ENCODE measurements at places on chromosomes 11 and 22.
A peak's percentile ranks its signal among the peaks of the same experiment; 100 is the strongest.

GRCh38 chr11:9600166-9600565, 26.7 kb downstream of the WEE1 start:
- DNase-seq = no peak

DNA sequence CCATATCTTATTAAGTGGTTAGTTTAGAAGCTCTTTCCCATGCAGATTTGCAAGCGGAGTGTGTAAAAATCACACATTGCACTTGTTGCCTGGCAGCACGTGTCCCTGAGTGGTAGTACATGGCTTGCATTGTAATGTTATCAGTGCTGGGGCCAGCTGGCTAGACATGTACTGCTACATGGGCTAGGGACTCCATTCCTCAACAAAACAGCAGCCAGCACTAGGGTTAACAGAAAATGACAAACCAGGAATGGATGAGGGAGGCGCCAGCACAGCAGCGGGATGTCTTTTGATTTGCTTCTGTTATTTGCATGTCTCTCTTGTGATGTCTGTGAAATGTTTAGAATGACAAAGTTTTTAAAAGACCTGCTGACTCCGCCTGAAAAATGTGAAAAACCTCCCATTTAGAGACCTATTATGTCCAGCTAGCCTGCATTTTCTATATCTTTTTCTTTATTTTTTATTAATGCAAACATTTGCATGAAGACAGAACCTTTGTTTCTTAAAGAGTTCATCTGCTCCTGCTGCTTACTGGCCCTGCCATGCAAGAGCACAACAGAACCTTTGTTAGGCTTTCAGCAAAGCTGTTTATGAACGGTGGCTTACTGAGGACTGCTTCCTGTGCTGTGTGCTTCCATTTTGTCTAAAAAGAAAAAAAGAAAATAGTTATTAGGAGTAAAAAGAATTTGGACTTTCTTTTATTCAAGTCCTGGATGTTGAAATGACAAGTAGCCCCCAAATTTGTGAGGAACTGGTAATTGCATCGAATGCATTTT, 40.7 kb downstream of the CSTPP1 start:
- no peak for DNase-seq

GRCh38 chr11:128324051-128324481, 263.3 kb downstream of the ETS1 start:
- peak; percentile 70 for DNase-seq

- DNase-seq = no peak
Observed at GRCh38 chr11:131301306-131301705, 69.1 kb upstream of the NTM start.

DNA sequence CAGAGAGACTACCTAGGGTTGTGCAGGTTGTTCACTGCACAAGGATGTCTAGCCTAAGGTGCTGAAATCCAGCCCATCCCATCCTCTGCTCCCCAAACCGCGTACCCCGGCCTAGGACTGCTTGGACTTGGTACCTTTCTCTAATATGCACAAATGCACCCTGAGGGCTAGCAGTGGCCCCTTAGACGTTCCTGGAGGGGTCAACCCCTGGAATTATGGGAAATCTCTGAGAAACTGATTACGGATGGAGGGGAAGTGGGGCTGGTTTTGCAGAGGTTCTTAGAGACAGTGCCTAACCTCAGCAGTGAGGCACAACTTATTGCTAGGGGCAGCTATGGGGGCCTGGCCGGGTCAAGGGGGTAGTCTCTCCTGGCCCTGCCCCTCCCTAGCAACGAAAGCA, 2.5 kb downstream of the C11orf68 start:
- DNase-seq = no peak

DNA sequence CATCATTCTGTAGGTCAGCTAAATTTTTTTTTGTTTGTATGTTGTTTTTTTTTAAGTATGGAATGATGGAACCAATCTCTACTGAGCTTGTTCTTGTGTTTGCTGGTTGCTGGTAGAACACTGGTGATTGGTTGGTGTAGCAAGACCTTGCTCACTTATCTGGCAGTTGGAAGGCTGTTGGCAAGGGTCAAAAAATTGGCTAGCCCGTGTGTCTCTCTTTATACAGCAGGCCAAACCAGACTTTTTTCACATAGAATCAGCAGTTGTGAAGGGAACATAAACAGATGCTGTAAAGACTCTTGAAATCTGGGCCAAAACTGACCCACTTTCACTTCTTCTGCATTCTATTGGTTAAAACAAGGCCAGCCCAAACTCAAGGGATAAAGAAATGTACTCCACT, 2026.5 kb downstream of the LRRC4C start:
- no peak for DNase-seq

GRCh38 chr11:36540998-36541397, 26.8 kb upstream of the RAG1 start:
- no peak for DNase-seq

DNA sequence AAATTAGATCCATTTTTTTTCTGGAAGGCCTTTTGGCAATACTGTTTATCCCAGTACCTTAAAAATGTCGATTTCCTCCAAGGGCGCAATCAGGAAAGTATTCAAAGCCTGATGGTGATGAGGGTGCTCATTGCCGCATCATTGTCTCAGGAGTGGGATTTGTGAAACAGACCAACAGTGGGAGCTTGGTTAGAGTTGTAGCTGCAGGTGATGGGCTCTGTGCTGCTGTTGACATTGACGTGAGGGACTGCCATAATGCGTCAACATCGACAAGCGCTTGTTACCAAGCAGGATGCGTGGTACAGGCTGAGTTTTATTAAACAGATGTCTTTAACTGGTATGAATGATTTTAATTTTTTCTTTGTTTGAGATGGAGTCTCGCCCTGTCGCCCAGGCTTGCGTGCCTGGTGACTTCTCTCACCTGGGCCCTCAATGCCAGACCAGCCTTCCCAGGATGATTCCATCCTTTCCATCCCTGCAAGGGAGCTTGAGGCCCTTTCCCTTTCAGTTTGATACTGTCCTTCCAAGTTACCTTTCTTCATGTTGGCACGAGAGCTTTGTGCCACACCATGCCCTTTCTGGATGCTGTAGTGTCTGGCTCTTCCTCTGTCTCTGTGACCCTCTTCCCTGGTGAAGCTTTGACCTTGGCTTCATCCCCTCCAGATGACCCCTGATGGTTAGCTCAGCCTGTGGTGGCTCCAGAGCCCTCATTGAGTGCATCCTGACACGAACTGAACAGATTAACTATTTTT, 10.6 kb downstream of the MED15 start:
- DNase-seq = no peak

DNA sequence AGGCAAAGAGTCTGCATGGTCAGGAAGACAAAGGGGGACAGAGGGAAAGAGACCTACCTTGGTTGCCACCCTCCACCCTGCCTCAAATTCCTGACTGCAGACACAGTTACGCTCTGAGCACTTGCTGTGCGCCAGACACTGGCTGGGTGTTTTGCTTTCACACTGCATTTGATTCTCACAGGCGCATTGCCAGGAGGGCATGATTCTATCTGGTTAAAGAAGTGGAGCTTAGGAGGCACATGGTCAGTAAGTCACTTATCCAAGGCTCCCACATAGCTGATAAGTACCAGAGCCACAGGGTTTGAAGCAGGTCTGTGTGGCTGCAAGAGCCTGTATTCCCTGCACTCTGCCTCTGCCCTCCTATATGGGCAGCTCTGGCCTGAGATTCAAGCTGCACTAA, 103.9 kb downstream of the TIMP3 start:
- DNase-seq = no peak

DNA sequence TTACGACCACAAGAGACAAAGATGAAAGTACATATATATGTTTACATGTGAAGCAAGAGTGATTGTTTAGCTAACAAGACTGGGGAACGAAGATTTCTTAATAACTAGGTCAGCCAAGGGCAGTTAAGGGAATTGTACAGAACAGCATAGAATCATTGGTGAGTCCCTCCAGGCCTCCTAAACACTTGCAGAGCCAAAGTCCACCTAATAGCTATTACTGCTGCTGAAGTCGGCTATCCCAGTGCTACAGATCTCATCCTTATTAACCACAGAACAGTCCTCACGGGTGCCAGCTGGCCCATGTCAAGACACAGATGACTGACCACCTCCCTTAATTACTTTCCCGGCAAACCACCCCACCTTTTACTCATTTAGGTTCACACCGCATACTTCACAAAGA, 68.5 kb upstream of the OPCML start:
- no peak for DNase-seq

DNA sequence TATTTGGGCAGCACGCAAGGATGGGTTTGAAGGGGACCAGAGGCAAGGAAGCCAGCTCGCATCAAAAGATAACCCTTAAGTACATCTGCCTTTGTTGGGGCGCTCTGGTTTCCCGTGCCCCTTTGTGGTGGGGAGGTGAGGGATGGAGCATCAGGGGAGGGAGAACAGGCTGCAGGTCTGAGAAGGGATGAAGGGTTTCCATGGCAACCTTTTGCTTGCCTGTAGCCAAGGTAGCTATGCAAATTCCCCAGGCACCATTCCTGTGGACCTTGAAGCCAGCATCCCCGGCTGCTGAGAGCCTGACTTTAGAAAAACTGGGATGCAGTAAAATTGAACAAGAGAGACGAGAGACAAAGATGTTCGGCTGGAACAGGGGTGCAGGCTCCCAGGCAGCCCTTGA, 75.7 kb downstream of the SEZ6L start:
- DNase-seq = no peak

GRCh38 chr11:34154059-34154875, 48.8 kb downstream of the NAT10 start:
- DNase-seq = no peak

DNA sequence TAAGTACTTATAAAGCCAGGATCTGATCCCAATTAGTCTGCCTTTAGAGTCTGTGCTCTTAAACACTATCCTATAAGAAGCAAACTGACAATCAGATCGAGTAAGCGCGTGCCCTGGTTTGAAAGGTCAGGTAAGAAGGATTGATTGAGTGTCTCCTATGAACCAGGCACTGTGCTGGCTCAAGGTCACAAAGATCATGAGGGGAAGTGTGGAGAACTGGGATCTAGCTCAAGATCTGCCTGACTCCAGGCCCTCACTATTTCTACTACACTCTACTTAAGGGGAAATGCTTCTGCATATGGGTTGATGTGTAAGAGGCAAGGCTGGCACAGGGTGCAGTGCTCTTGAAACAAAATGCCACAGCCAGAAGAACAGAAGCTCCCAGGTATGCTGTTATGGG, 77.0 kb downstream of the ME3 start:
- no peak for DNase-seq

DNA sequence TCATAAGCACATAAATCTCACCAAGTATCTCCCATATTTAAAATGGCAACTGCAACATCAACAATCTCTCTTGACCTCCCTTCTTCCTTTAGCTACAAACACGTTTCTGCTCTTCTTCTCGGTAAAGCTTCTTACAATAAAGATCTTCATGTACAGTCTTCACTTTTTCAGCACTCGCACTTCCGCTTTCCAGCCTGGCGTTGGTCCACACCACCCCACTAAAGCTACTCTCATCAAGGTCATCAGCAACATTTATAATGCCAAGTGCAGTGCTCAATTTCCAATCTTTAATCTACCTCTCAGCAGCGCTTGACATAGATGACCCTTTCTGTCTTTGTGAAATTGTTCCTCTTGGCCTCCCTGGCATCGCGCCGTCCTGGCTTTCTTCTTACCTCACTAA, 33.6 kb downstream of the NTM start:
- no peak for DNase-seq

- no peak for DNase-seq
Observed at GRCh38 chr22:48901324-48901723, 926.3 kb downstream of the BRD1 start.

DNA sequence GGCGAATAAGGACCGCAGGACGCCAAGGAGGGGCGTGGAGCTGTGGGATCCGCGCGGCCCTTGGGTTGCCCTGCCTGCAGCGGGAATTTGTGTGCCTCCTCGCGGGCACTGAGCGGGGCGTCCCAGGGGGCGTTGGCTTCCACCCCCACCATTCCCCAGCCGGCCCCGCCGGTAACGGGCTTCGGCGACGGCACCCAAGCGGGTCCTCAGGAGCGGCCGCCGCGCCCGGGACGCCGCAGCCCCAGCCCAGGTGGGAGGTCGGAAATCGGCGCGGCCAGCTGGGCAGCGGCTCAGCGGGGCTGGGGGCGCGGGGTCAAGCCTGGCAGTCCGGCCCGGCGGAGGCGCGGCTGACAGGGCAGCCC, 320 bp downstream of the CLTCL1 start:
- peak; percentile 12 for DNase-seq

DNA sequence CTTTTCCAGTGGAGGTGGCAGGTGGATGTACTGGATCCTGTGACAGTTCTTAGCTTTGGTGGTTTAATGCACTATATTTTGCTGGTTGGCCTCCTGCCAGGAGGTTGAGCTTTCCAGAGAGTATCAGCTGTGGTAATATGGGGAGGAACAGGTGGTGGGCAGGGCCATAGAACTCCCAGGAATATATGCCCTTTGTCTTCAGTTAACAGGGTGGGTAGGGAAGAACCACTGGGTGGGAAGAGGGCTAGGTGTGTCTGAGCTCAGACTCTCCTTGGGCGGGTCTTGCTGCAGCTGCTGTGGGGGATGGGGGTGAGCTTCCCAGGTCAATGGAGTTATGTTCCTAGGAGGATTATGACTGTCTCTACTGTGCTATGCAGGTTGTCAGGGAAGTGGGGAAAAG, 203.8 kb downstream of the DLG2 start:
- no peak for DNase-seq

DNA sequence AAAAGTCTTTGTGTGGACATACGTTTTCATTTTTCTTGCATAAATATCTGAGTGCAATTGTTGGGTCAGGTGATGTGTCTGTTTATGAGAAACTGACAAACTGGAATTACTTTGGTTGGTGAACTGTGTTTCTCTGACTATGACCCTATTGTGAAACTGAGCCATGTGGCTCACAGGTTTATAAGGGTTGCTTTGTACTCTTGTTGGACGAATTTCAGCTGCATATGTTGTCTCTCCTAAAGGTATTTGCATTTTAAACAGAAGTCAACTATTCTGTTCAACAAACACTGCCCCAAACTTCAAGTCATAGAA, 34.4 kb upstream of the RASD2 start:
- no peak for DNase-seq
